ENCODE measurements at places on chromosomes 5 and 9.

GRCh38 chr5:523441-524222, 617 bp downstream of the SLC9A3 start:
- DNase-seq = peak; percentile 32

- DNase-seq = no peak
These were observed 4.9 kb upstream of the LHX2 start for GRCh38 chr9:124006448-124007361.

DNA sequence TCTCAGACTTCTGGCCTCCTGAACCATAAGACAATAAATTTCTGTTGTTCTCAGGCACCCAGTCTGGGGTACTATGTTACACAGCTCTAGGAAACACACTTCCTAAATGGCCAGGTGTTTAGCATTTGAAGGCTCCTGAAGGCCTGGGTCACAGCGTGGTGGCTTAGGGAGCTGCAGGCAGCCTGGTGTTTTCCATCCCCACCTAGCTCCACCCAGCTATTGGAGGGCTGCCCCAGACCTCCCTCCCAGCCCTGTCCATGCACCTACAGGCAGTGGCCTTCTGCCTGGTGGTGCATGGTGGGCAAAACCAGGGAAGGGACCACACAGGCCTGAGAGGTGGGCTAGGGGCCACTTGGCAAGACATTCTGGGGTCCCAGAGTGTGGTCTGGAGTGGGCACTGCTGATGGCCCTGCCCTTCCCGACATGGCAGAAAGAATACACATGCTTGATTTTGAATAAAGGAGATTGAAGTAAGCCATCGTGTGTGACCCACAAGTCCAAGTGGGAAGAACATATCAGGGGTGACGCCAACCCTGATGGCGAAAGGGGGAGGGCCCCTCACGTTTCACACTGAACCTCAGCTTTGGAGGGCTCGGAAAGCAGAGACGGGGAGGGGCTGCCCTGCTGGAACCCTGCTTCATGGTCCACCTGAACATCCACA, 1.3 kb upstream of the SUSD3 start:
- DNase-seq = no peak

- DNase-seq = no peak
These were observed 180.2 kb upstream of the GAS1 start for GRCh38 chr9:87127543-87127942.

DNA sequence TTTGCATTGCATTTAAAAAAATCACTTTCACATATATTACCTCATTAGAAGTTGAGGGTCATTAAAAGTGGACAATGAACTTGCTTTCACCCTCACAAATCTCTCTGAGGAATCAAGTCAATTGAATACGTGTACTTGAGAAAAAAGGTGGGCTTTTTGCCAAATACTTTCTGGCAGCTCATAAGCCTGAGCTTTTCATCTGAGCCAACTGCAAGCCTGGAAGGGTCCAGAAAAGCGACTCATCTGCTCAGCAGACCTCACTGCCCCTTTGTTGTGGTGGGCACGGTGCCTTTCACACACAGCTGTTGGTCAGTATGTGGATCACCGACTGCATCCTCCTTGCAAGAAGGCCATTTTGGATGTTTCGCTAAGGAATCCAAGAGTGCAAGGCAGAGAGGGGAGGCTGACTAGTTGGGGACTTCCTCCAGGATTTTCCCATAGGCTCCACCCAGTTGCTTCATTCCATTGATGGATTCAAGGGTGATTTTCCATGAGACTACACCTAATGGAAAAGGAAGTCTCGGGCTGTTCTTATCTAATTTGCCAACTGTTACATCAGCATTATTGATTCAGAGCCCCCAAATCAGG, 564.7 kb downstream of the PDE4D start:
- DNase-seq = peak; percentile 75

- no peak for DNase-seq
These were observed 48.9 kb downstream of the ERMP1 start for GRCh38 chr9:5783982-5784381.

- DNase-seq = no peak
These were observed 25.5 kb downstream of the HK3 start for GRCh38 chr5:176873541-176874172.
